AG09319 (cell line): ENCODE measurements at places on chromosomes 16 and 17.

DNA sequence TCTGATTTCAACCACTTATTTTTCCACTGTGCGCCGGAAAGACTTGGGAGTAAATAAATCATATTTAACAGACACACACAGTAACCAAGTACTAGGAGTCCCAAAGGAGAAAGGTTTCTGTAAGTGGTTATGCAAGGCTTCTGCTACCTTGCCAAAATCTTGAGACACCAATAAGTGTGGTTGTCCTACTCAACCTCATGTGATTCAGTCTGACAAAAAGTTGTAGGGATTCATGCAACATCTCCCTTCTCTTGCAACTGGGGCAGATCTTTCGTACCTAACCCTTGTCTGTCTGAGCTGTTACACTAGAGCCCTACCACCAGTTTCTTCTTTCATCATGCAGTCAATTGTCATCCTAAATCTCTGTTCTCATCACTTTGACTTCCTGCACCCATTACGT, 69.9 kb upstream of the NUDT7 start:
- no peak for DNase-seq

GRCh38 chr16:24010440-24011089, 174.8 kb downstream of the PRKCB start:
- DNase-seq, result peak; percentile 0

GRCh38 chr16:62700426-62701294, 664.4 kb upstream of the CDH8 start:
- DNase-seq, result no peak

- no peak for DNase-seq
Observed at GRCh38 chr17:38730526-38731379, 612 bp downstream of the CISD3 start.

DNA sequence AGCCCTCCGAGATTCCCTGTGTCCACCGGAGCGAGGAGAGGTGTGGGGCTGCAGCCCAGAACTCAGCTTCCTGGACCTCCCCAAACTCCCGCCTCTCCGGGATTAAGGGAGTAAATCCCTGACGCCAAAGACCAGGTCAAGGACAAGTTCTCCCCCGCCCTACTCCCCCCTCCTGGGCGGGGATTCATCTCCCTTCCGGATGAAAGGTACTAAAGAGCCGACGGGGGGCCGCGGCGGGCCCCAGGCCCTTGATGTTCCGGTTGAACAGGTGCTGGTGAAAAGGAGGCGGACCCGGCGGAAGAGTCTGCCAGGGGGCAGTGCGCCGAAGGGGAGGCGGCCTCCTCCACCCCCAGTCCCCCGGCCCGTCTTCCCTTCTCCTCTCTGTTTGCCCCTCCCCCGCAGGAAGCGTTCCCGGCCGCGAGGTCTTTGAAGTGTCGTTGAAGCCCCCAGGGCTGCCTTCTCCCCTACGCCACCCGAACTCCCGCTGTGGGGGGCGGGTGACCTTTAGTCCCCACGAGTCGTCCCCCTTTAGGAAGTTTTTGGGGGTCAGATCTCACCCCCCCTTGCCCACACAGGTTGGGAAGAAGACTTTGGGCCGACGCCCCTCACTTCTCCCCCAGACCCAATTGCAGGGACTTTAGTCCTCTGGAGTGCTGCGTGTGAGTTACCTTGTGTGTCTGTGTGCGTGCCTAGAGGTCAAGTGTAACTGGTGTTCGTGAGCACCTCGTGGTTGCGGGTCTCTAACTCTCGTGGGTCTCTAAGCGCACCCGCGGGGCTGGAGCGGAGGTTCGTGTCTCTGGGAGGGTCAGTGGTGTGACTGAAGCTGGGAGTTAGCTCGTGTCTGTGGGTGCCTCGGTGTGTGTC, 1.1 kb upstream of the MLLT6 start:
- DNase-seq, result no peak

GRCh38 chr17:68461589-68461988, 4.3 kb upstream of the WIPI1 start:
- no peak for DNase-seq

- DNase-seq, result no peak
Observed at GRCh38 chr16:54281535-54282201, 4.9 kb downstream of the IRX3 start.

DNA sequence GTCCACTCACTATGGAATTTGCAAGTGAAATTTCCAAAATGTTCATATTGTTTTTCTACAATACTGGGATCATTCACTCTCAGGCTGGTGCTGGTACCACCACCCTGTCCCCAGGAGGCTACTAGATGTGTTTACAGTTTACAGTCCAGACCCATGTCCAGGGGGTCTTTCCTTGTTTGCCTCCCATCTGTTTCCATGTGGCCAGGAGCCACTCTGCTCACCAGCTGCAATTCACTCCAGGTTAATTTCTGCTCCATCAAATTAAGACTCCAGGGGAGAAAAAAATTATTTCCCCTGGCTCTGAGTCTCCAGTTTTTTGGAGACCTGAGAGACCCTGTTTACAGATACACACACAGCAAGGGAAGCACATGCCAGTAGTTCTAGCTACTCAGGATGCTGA, 12.5 kb upstream of the SRSF1 start:
- DNase-seq, result no peak

DNA sequence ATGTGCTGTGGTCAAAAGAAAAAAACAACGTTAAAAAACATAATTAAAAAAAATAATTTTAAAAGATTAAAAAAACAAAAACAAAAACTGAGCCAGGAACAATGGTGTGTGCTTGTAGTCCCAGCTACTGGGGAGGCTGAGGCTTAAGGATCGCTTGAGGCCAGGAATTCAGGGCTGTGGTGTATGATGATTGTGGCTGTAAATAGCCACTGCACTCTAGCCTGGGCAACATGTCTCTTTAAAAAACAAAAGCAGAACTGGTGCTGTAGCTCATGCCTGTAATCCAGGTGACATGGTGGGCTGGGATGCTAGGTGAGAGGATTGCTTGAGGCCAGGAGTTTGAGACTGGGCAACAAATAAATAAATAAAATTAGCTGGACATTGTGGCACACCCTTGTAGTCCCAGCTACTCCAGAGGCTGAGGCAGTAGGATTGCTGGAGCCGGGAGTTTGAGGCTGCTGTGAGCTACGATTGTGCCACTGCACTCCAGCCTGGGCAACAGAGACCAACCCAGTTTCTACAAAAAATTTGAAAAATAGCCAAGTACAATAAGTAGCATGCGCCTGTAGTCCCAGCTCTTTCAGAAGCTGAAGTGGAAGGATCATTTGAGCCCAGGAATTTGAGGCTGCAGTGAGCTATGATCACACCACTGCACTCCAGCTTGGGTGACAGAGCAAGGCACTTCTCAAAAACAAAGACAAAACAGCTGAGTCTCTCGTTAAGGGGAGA, 43.6 kb downstream of the NFATC3 start:
- peak; percentile 11 for DNase-seq

DNA sequence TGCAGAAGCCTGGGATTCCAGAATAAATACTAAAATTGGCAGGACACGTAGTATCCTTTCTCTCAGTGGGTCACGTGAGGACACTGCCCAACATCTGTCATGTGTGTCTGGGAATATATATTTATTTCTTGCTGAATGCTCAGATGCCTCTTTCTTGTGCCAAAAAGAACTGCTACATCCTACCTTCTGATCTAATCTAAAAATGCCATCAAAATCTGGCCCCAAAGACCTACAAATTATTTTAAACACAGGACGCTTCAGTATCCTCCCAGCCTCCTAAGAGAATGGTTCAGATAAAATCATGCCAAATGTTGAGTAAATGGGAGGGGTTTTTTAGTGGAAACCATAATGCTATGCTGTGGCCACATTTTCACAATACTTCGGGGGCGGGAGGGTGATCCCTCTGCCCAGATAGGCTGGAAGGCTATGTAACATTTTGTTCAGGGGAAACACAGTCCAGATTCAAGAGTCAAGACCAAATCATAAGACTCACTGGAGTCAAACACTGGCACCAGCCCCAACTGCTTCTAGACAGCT, 22.9 kb upstream of the CORO6 start:
- peak; percentile 71 for DNase-seq

GRCh38 chr16:25580041-25580440, 111.7 kb upstream of the HS3ST4 start:
- DNase-seq, result no peak

DNA sequence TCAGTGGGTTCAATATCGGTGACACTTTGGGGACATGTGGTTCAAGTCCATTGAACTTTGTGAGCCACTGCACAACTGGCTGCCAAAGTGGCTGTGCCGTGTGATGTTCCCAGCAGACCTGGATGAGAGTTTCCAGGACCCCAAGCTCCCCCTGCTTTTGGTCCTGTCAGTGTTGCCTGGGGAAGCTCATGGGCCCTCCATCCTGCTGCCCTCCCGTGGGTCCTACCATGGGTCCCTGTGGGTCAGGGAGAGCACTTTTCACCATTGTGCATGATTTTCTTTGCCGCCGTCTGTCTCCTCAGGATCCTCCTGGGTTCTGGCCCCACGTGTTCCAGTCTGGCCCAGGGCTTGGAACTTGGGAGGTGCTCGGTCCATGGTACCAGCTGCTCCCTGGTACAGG, 38.1 kb downstream of the LGALS9 start:
- no peak for DNase-seq

DNA sequence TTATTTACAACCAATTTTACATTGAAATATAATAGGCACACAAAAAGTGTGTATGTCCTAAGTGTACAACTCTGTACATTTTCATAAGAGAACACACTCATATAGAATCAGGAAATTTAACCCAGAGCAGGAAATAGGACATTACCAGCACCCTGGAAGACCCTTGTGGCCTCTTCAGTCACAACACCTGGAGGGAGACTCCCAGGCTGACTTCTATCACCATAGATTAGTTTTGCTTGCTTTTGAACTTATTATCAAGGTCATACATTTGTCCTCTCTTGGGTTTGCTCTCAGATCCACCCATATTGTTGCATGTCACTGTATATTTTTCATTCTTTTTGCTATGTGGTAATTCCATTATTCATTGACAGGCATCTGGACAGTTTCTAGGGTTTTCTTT, 5.8 kb downstream of the RIPOR1 start:
- no peak for DNase-seq
